ENCODE measurements at places on chromosomes 6 and 20.

DNA sequence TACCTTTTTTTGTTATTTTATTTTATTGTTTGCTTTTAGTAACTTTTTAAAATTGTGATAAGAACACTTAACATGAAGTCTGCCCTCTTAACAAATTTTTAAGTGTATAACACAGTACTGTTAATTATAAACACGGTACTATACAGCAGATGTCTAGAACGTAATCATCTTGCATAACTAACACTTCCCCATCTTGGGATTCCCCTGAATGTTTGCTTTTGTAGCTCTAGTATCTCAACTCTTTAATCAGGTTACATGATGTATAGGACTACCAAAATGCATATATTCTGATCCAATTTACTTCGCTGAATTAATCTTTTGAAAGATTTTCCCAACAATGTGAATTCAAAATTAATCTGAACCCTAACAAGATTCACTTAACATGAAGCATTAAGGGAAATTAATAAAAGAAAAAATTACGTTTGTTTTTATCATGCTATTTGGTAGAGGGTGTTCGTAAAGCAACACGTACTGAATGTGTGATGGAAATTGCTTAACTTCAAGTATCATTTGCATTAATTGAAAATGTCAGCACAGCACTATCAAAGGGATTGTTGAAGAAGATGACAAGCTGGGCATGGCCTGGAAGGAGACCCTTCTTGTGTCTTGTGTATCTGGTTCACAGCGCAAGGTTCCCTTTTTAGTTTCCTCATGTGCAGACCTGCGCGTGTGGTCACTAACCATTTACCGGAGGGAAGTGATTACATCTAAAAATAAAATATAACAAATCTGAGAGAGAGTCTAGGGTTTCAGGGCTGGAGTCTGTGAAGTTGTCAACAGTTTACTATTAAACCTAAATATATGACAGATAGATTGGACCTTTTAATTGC lies 15.2 kb downstream of the COL19A1 start:
- DNase-seq, result no peak

DNA sequence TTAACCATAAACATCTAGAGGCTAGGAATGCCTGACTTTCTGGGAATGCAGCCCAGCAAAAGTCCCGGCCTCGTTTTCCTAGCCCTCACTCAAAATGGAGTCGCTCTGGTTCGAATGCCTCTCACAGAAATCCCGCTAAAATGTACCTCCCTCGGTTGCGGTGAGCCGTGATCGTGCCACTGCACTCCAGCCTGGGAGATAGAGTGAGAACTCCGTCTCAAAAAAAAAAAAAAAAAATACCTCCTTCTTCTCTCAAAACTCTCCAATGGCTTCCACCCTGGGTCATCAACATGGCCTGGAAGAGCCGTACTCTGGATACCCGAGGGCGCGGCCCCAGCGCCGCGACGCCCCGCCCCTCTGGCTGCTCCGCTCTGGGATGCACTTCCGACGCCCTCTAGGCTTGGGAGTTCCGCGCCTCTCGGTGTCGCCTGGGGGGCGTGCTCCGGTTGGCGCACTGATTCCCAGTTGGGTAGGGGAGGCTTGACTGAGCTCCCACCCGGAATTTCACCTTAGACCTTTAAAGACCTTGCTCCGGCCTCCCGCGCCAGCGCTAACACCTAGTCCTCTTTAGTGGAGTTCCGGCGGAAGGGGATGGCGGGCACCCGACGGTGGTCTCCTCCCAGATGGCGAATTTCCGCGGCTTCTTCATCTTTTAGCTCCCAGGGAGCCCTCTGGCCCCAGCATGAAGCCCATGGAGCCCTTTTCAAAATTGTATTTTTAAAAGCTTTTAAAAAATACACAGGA lies 12.3 kb downstream of the HMGN4 start:
- DNase-seq, result no peak

GRCh38 chr6:40845553-40845952 lies 193.5 kb downstream of the UNC5CL start:
- DNase-seq, result no peak

DNA sequence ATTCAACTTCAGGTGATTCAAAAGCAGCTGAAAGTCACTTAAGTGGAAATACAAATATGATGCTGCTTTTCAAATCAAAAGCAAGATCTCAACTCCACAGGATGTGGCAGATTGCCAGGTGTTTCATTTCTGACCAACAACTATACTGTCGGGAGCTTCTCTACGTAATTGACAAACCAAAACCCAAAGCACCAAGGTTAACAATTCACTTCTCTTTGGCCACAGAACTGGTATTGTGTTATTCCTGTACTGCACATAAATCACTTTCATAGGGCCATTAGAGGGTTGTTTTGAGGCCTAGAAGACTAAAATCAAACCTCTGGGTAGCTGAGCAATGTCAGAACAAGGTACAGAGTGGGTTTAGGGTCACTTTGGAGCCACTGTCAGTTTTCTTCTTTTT lies 169.7 kb downstream of the HAO1 start:
- no peak for DNase-seq

GRCh38 chr20:2203436-2203835 lies 92.4 kb upstream of the TGM3 start:
- no peak for DNase-seq

DNA sequence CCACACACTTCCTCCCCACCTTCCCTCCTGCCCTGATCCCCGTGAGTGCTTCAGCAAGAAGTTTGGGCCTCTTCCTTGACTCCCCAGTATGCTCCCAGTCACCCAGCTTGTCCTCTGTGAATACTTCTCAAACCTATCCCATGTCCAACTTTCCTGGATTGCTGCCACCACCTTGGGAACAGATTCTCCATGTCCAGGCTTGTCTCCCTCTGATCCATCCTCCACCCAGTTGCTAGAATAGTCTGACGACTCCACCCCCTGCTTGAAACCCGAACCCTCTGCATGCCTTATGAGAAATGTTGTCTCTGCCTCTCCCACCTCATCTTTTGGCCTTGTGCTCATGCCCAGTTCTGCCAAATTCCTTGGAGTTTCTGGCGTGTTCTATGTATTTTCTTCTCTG lies 108.0 kb downstream of the PPP1R14C start:
- peak; percentile 94 for DNase-seq

- no peak for DNase-seq
Observed at GRCh38 chr6:164283574-164283973, 869.1 kb downstream of the QKI start.

Data from RWPE2 (cell line).